Aortic smooth muscle cell (primary cell): ENCODE measurements at places on chromosomes 12 and 14. TPM values are rescaled to one million over a fixed set of nuclear protein-coding genes. Genes with fewer than 3 reads are reported as not detected.

The KLHL33 gene
- 0.06 and 0.13 TPM in 2 replicates for total RNA-seq

The CLEC9A gene
- not detected in 2 replicates for total RNA-seq

The PZP gene
- under 0.01 TPM in 1 of 2 replicates, not detected in the other for total RNA-seq

The DNAH10 gene
- 0.13 TPM in 1 of 2 replicates, not detected in the other for total RNA-seq

The ZFHX2 gene
- under 0.01 and 0.06 TPM in 2 replicates for total RNA-seq

The TMEM229B gene
- total RNA-seq: 1.1 and 1.2 TPM in 2 replicates

The GLT1D1 gene
- total RNA-seq: not detected in 2 replicates

The ACSS3 gene
- total RNA-seq: 27.7 and 33.6 TPM in 2 replicates

The ETFRF1 gene
- total RNA-seq: 16.4 and 21.7 TPM in 2 replicates

The CABP1 gene
- total RNA-seq: 0.06 and 0.26 TPM in 2 replicates

The PTHLH gene
- 6.0 and 15.5 TPM in 2 replicates for total RNA-seq

The ACOT6 gene
- total RNA-seq: not detected in 2 replicates

The RAD9B gene
- total RNA-seq: 0.56 and 1.2 TPM in 2 replicates

The PLCZ1 gene
- total RNA-seq: 0.06 and 0.13 TPM in 2 replicates

The KRT84 gene
- not detected in 2 replicates for total RNA-seq

The COCH gene
- 0.06 TPM in 1 of 2 replicates, not detected in the other for total RNA-seq

The TCL1A gene
- not detected in 2 replicates for total RNA-seq

The KCNC2 gene
- not detected in 2 replicates for total RNA-seq

The GPR137C gene
- total RNA-seq: 0.26 and 0.56 TPM in 2 replicates

The CELA1 gene
- total RNA-seq: not detected in 2 replicates

The HOXC10 gene
- not detected in 2 replicates for total RNA-seq

The DIABLO gene
- 62.2 and 71.7 TPM in 2 replicates for total RNA-seq

The FAM181A gene
- not detected in 2 replicates for total RNA-seq

The KRT73 gene
- total RNA-seq: not detected in 2 replicates

The BCAT1 gene
- total RNA-seq: 138 and 166 TPM in 2 replicates
